ENCODE measurements at places on chromosomes 2 and 18.

DNA sequence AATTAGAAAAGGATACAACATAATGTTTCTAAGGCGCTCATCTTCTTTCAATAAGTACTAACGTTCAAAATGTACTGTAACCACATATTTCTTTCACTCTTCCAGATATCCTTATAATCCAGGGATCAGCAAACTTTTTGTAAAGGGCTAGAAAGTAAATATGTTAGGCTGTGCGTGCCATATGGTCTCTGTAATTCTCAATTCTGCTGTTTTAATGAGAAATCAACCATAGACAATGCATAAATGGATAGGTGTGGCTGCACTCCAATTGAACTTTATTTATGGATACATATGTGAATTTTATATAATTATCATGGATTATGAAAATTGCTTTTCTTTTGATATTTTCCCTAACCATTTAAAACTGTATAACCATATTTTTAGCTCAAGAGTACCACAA is 459.4 kb downstream of the EPHA4 start:
- DNase-seq = no peak

GRCh38 chr2:46876741-46877384 is 38.7 kb downstream of the MCFD2 start:
- DNase-seq = peak; percentile 55

DNA sequence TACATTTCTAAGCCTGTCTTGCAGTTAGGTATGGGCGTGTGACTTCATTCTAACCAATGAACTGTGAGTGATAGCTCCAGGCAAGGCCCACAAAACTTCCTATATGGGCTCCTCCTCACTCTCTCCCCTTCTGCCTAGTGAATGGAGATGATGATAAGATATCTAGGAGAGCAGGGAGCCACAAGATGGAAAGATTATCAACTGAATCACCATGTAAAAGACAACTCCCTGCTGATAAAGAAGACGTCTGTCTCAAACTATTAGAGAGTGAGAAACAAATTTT is 237.1 kb downstream of the GPD2 start:
- DNase-seq = no peak

GRCh38 chr2:176188774-176189680 is 559 bp downstream of the HOXD1 start:
- DNase-seq = no peak

GRCh38 chr2:164910101-164910899 is 45.0 kb downstream of the SLC38A11 start:
- peak; percentile 1 for DNase-seq

- no peak for DNase-seq
Measured at GRCh38 chr2:233329489-233330135, 22.0 kb downstream of the SAG start.

DNA sequence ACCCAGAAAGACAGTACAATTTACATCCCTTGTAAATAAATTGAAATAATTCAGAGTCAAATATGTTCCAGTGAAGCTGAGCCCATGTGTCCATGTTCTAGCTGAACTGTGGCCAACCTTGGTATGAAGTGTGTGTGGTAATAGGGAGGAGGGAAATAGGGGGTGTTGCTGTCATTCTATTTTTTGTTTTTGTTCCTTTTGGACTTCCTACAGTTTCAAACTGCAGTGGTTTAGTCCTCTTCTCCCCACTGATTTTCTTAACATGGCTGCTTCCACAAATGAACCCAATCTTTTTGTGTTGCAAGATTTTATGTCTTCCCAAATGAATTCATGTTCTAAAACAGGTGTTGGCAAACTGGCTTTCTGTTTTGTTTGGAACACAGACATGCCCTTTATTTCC is 156.9 kb downstream of the CCBE1 start:
- DNase-seq = no peak

- DNase-seq = no peak
Measured at GRCh38 chr2:6011921-6012320, 319.7 kb downstream of the SOX11 start.

- no peak for DNase-seq
Measured at GRCh38 chr2:239014458-239015217, 166.8 kb downstream of the TWIST2 start.

- no peak for DNase-seq
Measured at GRCh38 chr18:339200-339599, 71.4 kb upstream of the THOC1 start.

GRCh38 chr2:127415593-127416505 is 2.4 kb upstream of the PROC start:
- DNase-seq = peak; percentile 27

- no peak for DNase-seq
Measured at GRCh38 chr2:102788885-102789260, 27.0 kb downstream of the TMEM182 start.

- DNase-seq = peak; percentile 92
Measured at GRCh38 chr2:65382776-65383357, 49.5 kb downstream of the SPRED2 start.

DNA sequence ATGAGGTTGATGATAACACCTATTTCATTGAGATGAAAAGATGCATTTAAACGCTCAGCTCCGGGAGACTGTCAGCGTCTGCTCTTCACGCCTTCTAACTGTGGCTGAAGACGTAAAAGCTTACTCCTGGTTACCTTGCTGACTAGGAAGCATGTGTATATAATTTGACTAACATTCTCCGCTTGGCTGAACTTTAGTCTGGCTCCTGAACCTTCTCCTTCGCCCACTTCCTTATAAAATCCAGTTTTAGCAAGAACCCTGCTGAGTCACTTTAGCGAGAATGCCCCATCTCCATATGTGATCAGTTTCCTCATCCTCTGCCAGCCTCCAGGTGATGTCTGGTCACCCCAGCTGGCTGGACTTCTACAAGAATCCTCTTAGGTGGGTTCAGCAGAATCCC is 12.7 kb upstream of the CREG2 start:
- DNase-seq = peak; percentile 87

DNA sequence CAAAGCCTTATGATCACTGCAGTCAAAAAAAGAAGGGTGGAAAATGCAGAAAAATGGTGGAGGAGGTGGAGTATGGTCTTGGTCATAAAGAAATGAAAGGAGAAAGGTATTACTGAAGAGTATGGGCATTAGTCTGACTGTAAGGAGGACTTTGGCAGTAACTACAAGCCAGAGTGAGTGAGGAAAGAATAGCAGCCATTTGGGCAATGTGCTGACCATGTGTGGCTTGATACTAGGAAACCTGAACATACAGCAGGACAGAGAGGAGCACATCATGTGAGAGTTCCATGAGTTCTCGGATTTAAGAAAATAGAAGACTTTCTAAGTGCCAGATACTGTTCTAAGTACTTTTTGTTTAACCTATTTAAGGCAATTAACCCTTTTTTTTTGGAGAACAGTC is 8.5 kb downstream of the DTNA start:
- DNase-seq = no peak

GRCh38 chr2:203796248-203797010 is 71.1 kb upstream of the CTLA4 start:
- DNase-seq = peak; percentile 93

DNA sequence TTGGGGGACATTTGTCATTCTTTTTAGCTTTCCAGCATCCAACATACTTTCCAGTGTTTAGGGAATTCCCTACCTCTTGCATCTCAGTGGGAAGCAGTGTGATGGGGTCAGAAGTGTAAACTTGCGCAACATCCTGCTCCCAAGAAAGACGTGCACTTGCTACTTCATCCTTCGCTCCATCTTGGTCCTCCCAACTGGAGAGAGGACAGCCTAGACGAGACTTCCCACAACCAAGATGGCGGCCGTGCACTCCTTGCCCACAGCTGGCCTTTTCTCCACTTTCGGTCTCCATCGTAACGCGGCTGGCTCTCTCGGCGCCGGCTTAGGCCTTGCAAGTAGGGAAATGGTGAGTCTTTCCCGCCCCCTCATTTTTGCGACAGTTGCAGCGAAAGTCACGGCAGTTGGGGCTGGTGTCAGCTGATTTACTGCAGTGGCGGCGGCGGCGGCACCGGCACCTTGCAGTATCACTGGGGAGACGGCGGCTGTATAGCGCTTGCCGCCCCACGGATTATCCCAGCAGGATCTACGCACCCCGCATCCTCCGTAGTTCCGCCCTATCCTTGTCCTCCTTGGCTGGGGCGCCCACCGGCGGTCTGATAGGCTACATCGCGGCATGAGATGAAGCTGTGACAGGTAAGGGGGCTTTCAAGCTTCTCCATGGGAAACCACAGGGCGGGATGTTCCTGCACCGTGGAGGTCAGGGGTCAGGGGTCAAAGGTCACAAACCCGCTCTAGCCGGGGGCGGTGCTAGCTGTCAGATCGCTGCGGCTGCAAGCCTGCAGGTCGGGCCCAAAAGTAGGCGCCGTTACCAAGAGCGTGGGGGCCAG is at the start of gene WDR7:
WDR7 (plus strand) TSS at position 416 of the 827 bp plus-strand sequence. CDS start 21,157 bp downstream, outside the sequence.
- peak; percentile 99 for DNase-seq

DNA sequence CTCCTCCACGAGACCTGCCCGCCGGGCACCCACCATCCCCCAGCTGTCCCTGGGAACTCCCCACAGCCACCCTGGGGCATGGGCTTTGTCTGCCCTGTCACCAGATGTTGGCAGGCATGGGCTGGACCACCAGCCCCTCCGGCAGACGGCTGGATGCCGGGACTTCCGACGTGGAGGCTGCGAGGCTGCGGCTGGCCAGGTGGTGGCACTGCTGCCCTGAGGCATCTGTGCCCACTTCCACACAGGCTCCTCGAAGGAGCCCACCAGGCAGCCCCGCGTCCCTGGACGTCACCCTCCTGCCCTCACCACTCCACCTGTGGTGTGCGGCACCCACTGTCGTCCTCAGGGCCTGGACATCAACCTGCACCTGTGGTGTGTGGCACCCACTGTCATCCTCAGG is 319.9 kb upstream of the SALL3 start:
- DNase-seq = no peak

DNA sequence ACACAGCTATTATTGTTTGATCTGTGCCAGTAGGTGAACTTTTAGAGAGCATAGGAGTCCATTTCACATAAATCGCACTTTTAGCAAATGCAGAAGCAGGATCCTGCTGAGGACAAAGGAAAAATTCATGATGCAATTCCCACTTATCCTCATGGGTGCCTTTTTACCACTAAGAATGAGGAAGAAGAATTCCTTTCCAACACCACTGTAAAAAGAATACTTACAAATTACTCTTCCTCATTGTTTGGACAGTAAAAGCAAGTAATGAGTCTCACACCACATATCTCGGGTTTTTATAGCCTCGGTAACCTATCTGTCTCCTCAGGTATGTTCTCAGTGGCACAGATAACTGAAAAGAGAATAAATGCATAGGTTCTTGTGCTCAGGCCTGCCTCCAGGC is 238.5 kb downstream of the MTX2 start:
- no peak for DNase-seq

DNA sequence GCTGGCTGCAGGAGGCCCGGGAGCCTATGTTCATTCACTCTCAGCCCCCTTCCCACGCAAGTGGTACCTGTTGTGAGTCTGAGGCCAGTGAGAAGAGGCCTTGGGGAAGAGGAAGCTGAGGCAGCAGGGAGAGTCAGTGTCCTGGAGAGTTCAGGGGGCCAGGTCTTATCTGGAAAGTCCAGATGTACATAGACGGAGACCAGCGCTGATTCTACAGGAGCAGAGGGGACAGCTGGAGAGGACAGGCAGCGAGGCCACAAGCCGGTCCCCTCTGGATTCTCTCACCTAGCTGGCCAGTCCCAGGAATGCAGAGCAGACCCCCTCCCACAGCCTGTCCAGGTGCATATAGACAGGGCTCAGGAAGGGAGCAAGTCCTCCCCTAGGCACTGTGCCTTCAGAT is 29.1 kb upstream of the SELENOI start:
- no peak for DNase-seq

DNA sequence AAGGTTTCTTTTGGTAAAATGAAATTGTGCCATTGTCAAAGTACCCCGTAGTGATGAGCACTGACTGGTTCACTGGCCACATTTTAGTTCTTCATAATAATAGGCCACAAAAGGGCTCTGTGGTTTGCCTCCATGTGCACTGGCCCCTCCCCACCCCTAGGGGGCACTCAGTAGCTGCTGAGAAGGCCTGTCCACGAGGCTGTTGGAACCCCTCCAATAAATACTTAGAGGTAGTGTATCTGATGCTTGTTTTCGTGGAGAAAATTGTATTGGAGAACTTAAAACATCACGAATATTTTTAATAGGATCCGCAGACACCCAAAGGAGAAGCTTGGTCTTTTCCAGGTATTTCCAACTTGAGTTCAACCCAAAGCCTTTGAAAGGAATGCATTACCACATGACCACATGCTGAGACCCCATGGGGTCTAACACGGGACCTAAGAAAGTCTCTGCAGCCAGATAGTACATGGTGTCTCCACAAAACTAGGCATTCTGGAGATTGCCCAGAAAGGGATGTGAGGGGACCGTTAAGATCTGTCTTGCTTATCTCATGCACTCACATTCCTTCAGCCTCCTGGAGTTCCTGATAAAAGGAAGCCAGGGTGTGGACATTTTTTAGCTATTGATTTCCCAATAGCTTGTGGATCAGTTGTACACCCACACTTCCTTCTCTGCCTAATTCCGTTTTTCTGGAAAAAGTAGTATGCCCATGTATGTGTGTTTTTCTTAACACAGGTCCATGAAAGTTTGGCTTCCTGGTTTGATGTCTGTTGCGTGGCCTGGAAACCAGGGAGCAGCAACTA is 28.5 kb upstream of the NOSTRIN start:
- DNase-seq = no peak

DNA sequence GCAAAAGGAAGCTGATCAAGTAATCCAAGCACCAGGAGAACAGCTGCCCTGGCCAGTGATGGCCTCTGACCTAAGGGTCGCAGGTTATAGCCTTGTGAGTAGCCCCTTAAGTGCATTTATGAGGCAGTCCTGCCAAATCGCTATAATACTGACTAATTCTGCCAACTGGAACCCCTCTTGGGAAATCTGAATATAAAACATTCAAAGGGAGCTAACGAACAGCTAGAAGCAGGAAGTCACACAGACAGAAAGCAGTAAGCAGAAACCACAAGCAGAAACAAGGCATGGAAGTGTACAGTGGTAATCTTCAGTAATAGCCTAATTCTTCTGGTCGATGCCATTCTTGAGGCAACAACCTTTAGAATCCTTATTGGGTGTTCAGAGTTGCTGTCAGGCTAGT is 521.3 kb downstream of the METTL4 start:
- DNase-seq = no peak

DNA sequence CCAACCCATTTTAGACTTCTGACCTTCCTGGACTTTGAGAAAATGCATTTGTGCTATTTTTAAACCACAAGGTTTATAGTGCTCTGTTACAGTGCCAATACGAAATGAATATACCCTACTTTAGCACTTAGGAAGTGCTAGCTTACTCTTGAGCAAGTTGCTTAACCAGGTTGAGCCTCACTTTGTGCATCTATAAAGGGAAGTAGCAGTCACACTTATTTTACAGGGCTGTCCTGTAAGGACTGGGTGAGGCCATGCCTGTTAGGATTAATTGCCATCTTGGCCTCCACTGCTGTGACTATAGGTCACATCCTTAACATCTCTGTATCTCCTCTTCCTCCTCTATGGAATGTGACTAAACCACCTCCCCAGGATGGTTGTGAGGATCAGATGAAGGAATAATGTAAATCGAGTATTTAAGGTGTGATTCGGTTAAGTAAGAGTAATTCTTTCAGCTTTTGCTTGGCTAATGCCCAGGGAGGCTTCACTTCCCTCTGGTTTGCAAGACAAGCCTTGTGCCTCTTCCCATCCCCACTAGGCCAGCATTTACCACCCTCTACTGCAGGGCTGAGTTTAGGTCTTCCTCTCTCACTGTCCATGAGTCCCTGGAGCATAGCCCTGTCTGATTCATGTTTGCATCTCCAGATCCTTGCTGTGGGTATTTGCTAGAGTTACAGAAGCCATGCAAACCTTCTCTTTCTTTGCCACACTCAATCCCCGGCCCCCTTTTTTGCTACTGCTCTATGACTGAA is 341.2 kb downstream of the ZNF521 start:
- DNase-seq = no peak

Measured in inflammatory macrophage treated with lipopolysaccharide for 4 hours (primary cell).